ENCODE measurements at places on chromosomes 3 and 15.

GRCh38 chr3:2526926-2527325, 428.3 kb downstream of the CNTN4 start:
- DNase-seq, result no peak

- DNase-seq, result no peak
Observed at GRCh38 chr3:56122911-56123310, 345.4 kb downstream of the ERC2 start.

- no peak for DNase-seq
Observed at GRCh38 chr3:128001576-128001975, 50.7 kb upstream of the SEC61A1 start.

DNA sequence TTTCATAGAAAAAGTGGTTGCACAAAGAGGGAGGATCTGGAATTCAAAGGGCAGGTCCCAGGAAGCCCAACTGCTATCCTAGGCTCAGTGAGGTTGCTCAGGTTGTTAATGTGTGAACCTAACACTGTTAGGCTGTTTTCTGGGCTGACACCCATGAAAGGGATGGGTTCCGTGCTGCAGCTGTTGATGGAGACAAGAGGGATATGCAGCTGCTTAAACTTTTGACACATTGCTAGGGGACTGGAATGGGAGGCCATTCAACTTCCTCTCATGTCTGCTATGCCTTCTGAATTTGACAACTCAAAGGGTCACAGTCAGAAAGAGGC, 198.0 kb upstream of the NR2E3 start:
- DNase-seq, result no peak

DNA sequence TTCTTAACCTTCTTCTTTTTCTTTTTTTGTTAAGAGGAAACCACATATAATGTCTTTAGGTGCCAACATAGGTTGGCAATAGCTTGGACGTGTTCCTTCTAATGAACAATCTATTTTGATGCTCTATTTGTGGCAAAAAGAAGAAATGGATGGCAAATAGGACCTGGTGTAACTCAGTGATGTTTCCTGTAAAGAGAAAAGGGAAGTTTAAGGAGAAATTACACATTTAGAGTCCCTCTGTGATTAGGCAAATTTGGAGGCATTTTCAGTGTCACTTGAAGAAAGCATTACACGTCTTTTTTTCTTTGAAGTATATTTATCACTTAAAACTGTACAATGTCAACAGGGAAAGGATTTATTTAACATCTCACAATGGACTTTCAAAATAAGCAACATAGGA, 327.1 kb downstream of the ZIC1 start:
- DNase-seq, result no peak

GRCh38 chr15:43469867-43470266, 23.1 kb downstream of the TP53BP1 start:
- DNase-seq, result peak; percentile 26

GRCh38 chr15:100653608-100654007, 51.2 kb downstream of the ASB7 start:
- no peak for DNase-seq

DNA sequence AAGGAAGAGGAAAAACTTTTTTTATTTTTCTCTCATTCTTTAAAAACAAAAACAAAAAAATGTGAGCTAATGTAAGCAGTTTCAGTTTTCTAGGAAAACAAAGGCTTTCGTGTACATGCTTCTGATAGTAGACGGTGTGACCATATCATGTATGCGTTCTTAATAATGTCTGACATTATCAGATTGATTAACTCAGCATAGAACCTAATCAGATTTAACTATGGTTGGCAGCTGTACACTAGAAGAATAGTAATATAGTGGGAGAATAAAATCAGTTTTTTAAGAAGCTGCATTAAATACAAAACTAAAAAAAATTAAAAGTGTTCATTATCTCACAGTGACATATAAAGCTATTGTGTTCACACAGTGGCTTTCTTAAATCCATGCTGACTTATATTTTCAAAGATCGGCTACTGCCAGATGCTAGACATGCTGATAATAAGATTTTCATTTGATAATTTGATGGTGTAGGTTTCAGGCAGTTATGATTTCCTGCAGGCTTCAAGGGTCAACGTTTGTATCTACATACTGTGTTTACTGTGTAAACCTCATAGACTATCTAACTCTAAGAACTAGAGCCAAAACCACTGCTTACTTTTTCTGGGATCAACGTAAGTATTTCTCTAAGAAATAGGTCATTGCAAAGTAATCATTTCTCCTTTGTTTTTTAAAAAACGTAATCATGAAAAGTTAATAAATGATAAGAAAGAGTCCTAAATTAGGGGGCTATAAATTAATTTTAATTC, 74.0 kb downstream of the UBE2E2 start:
- no peak for DNase-seq

GRCh38 chr3:65963787-65964677, 74.7 kb downstream of the MAGI1 start:
- peak; percentile 84 for DNase-seq

DNA sequence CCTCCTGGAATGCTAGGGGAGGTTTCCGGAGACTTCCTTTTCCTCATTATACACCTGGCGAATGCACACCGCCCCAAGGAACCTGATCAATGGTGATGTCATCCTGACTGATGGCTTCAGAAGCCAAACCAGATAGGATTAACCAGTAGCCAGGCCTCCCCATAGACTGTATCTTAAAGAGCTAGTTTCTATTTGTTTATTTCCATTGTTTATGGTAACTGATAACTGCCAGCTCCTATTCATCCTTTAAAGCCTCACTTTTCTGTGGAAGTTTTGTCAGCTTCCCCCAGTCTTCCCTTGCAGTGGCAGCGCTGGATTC, at the start of gene MKRN2OS:
Gene MKRN2OS (minus strand): TSS at position 27 of the 319 bp plus-strand sequence. CDS start 35 bp downstream, outside the sequence.
- DNase-seq, result no peak
